ENCODE measurements at places on chromosomes 6 and 20.

DNA sequence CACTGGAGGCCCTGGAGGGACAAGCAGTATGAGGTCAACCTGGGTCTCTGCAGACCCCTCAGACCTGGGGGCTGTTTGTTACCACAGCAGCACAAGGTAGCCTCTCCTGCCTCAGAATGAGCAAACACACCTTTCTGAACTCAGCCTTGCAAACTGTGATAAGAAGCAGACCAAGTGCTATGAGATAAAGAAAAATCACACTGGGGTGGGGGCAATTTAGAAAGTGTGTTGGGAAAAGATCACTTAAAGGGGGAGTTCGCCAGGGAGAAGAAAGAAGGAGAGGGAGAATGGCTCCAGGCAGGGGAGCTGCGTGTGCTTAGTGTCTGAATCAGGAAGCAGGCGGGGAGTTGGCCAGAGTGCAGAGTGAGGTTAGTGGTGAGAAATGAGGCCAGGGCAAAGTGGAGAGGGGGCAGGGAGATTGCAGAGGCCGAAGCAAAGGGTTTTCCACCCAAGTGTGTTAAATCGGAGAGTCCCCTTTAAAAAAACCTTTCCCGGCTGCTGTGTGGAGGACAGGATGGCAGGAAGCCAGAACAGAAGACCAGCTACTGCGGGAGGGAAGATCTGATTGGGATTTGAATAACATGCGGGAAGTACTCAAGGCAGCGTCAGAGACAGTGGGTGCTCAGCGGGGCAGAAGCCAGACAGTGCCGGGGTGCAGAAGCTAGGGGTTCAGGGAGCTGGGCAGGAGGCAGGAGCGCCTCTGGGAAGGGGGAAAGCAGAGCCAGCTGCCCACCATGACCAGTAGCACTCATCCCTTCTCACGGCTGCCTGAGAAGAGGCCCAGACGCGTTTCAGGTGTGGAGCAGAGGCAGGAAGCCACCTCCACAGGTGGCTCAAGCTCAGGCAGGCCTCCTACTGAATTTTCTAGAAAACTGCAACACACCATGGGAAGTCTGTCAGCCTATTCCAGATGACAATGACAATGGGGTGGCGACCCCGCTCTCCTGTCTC lies 9.0 kb downstream of the ADA start:
- peak; percentile 96 for DNase-seq

GRCh38 chr20:49366687-49367086 lies 88.8 kb upstream of the ZNFX1 start:
- no peak for DNase-seq

GRCh38 chr20:14892782-14893181 lies 555.4 kb upstream of the FLRT3 start:
- no peak for DNase-seq

DNA sequence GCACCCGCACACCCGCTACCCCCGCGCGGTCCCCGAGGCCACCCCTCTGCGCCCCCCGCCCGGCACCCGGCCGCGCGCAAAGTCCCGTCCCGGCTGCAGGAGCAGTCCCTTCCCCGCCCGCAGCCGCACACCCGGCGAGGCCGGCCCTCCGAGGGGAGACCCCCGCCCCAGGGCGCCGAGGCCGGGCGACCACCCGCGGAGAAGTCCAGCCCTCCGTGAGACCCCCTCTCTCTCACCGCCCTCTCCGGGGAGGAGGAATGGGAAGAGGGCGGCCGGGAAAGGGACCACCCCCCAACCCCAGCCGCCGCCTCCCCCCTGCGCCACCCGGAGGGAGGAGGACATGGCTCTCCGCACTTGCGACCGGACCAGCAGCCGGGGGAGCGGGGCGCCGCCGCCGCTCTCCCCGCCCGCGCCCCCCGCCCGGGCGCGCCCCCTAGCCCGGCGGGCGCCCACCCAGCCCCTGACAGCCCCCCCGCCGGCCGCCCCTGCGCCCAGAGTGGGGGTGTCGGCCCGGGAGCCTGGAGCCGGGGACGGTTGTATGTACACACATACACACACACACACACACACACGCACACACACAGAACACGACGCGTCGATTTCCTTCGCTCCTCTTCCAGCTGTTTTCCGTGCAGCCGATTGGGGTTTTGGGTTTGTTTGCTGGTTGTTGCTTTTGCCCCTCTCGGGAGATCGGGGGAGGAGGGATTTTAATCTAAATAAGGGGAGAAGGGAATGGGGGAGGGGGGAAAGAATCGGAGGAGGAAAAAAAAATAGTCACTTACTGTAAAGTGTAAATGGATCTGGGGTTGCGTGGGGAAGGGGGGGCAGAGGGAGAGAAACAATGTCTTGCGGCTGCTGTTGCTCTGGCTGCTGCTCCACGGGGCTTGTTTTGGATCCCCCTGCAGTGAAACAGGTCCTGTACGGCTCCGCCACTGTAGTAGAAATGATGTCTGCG lies at the start of gene ATXN1:
Gene ATXN1, minus strand, starts transcription at position 945 of the 955 bp plus-strand sequence.
- peak; percentile 72 for DNase-seq

DNA sequence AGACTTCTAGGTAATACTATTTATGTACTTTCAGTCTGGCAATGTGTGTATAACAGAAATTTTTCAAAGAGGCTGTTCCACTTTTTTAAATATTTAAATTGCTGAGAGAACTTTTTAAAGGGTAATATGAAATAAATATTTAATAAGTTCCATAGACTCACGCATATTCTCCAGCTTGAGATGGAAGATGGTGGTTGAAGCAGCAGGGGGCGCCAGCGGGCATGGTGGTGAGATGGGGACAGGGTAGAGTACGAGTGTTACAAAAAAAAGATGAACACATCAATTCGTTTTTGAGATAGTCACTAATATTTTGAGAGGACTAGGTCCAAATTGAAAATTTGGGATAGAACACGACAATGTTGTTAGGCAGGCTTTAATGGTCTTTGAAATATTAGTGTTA lies 68.4 kb downstream of the RSPO3 start:
- DNase-seq = no peak

DNA sequence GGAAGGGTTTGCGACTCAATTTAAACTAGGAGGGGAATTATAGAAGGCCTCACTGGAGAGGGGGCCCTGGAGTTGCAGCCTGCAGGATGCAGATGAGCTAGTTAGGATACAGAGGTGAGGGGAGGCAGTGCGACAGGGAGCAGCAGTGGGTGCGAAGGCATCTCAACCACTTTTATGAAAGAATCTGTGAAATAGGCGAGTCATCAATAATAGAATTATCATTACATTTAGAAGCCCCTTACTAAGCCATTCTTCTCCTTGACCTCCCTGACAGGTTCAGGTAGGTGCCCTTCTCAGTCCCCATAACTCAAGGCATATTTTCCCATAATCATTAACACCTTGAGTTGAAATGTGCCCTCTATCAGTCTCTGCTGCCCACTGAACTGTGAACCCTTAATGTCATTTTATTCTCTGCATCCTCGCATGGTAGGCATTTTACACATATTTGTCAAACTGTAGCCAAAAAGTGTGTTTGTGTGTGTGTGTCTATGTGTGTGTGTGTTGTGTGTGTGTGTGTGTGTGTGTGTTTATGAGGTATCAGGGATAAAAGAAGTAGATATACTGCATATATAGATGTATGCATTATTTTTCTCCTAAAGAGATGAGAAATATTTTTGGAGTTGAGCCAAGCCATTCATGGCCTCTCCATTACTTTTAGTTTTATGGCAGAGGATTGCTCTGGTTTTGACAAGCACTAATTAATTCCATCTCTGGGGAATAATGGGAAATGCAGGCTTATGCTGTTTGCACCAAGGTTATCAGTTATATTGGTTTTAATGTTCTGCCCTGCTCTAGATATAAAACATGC lies 898.8 kb downstream of the KIF16B start:
- no peak for DNase-seq

- no peak for DNase-seq
Measured at GRCh38 chr6:168265827-168266815, 53.5 kb downstream of the DACT2 start.

GRCh38 chr6:92647630-92648029 lies 771.7 kb downstream of the EPHA7 start:
- DNase-seq = peak; percentile 88

Data from amniotic epithelial cell (primary cell).